Activated gamma-delta T cell treated with anti-CD3 and anti-CD28 coated beads, Interleukin-2, amount 50 U/mL, for 16 hours (primary cell): ENCODE measurements at places on chromosomes 13 and 19.
A peak's percentile ranks its signal among the peaks of the same experiment; 100 is the strongest.

DNA sequence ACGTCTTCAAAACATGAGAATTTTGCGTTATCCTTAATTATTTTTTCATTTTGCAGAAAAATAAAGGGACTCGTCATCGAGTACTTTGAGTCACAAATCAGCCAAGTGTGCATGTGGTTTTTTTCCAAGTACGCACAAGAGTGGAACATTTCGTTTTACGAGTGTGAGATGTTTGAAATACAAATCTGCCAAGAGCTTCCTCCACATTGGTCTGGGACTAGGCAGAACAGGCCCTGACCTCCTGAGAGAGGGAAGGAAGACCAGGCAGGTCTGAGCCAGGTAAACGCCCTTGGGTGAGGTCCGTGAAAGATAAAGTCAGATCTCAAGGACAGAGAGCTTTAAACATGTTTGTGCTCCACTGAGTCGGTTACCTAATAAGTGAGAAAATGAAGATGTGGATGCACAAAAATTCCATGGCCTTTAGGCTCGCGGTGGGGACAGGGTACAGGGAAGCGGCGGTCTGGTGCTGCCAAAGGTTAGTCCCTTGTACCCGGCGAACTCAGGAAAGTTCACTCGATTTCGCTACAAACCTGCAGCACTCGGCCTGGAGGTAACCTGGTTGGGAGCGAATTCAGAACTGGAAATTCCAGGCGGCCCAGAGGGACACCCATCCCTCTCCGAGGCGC lies 473 bp upstream of the ITM2B start:
- no peak for DNase-seq

- DNase-seq = no peak
Measured at GRCh38 chr19:5451494-5451893, 3.7 kb upstream of the ZNRF4 start.

GRCh38 chr19:4870025-4870700 lies 2.7 kb upstream of the PLIN3 start:
- no peak for DNase-seq

DNA sequence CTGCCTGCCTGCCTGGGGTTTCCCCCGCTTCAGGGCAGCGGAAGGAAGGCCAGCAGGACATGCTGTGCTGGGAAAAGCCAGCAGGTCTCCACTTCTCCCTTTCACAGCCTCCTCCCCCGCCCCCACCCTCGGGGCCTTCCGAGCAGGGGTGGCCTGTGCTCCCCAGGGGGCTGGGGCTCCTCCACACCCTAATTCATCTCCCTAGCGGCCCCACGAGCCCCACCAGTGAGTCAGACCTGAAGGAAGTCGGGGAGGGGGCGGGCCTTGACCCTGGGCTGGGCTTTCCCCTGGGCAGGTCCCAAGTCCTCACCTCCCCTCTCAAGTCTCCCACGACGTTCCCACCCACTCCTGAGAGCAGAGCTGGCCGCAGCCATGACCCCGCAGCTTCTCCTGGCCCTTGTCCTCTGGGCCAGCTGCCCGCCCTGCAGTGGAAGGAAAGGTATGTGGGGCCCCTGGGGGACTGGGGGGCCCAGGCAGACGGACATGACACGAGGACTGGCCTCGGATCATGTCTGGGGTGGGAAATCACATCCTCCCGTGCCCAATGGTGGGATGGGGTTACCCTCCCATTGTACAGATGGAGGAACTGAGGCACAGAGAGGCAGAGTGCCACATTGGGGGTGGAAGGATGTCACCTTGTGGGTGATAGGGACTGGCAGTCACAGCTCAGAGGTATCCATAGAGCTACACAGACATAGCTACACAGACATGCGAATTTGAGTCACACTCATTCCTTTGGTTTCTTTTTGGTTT lies at the start of gene EBI3:
Gene EBI3, plus strand, starts transcription at position 345 of the 753 bp plus-strand sequence. Its CDS starts 28 bp downstream, at position 373.
- DNase-seq = peak; percentile 30

- DNase-seq = no peak
Measured at GRCh38 chr13:30308548-30308947, 1.2 kb upstream of the KATNAL1 start.

DNA sequence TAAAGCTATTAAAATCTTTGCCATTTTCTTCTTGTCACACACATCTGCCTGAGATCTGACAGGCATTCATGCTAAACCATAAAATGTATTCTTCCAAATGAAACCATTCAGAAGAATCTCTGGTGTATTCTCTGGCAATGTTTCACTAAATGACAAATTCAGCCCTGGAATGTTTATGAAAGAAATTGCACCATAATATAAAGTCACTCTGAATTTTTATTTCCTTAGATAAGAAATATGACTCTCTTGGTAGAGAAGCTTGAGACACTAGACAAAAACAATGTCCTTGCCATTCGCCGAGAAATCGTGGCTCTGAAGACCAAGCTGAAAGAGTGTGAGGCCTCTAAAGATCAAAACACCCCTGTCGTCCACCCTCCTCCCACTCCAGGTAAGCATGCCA lies 14.3 kb downstream of the OLFM4 start:
- DNase-seq = no peak

DNA sequence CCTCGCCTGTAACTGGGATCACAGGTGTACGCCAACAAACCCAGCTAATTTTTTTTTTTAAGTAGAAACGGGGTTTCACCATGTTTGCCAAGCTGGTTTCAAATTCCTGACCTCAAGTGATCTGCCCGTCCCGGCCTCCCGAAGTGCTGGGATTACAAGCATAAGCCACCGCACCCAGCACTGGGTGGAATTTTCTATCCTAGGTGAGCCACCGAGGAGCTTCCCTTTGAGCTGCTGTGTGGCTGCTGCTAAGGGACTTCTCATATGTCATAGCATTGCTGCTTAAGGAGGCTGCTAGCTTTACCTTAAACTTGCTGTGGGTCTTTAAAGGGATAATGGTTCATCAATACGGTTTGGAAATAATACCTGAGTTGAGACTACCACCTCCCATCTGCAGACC lies 2.9 kb upstream of the AMER2 start:
- no peak for DNase-seq

DNA sequence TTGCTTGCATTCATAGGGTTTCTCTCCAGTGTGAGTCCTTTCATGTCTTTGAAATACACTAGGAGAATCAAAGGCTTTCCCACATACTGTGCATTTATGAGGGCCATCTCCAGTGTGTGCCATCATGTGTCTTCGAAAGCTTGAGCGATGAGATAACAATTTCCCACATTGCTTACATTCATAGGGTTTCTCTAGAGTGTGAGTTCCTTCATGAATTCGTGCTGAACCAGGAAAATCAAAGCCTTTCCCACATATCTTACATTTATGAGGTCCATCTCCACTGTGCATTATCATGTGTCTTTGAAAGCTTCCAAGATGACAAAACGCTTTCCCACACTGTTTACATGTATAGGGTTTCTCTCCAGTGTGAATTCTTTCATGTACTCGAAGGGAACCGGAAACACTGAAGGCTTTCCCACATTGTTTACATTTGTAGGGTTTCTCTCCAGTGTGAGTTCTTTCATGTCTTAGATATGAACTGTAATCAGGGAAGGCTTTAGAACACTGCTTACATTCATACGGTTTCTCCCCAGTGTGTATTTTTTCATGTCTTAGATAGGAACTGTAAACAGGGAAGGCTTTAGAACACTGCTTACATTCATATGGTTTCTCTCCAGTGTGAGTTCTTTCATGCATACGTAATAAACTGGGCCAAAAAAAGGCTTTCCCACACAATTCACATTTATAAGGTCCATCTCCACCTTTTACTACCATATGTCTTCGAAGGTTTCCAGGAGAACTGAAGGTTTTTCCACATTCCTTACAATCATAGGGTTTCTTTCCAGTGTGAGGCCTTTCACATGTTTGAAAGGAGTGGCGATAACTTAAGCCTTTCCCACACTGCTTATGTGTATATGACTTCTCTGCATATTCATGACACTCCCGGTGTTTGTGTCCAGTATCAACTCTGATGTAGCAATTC lies 21.4 kb downstream of the ZNF44 start:
- no peak for DNase-seq

- DNase-seq = no peak
Measured at GRCh38 chr13:73065665-73066340, 7.0 kb downstream of the KLF5 start.

- DNase-seq = no peak
Measured at GRCh38 chr13:27638521-27638920, 16.8 kb downstream of the POLR1D start.

DNA sequence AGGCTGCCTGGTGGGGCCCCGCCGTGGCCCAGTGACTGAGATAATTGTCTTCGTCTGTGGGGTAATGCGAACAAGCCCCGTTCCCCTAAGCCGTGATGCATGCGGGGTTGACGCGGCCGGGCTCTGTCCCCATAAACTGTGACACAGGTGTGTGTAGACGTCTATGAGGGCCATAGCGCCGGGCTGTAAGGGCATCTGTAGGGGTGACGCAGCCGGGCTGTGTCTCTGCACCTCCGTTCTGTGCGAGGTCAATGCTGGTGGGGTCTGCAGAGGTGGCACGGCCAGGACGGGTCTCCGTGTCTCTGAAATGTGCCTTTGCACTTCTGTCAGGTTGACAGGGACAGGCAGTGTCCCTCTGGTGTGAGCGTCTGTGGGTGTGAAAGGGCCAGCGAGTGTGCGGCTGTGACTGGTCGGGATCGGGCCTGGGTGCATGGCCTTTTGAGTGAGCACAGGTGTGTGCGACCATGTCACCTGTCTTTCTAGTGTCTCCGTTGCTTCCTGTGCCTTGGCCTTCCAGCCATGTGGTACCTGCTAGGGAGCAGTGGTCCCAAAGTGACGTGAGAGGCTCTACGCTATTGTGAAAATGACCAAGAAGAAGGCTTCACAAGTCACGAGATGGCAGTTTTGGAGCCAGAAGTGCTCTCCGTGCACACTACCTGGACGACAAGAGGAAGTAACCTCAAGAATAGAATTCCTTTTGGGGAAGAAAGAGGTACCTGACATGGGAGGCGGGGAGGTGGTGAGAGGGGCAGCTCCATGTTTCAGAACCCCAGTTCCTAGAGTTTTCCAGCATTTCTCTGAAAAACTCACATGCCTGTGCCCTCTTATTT lies 16.4 kb upstream of the ZNF331 start:
- DNase-seq = no peak

- DNase-seq = no peak
Measured at GRCh38 chr13:28533441-28534166, 38.7 kb upstream of the FLT1 start.

GRCh38 chr19:55400281-55401087 lies 7.1 kb downstream of the UBE2S start:
- DNase-seq = no peak

- DNase-seq = peak; percentile 38
Measured at GRCh38 chr13:100392709-100393630, 195.6 kb downstream of the GGACT start.

DNA sequence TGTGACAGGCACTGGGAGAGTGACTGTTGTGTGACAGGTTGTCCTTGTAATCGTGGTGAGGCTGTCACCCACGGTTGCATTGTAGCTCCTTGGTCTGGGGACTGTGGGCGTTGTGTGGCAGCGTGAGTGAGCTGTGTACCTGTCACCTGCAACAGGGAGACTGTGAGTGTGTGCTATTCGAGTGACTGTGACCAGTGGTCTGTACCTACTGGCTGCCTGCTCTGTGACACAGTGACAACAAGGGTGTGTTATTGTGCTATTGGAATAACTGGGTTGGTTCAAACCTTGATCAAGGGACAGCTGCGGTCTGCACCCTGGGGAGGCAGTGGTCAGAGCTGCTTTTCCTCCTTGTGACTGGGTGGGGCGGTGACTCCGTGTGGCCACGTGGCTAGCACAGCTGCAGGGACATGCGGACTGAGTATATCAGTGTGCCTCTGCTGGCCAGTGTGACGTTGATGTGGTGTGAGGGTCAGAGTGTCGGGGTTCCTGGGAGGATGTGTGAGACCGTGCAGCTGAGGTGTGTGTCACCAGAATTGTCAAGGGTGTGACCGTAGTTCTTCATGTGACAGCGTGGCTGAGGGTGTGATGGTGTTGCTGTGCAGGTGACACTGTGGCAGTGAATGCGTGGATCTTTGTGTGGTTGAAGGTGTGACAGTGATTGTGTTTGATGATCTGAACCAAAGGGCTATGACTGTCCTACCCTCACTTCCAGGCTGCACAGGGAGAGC lies 10.1 kb upstream of the NFIX start:
- DNase-seq = no peak

DNA sequence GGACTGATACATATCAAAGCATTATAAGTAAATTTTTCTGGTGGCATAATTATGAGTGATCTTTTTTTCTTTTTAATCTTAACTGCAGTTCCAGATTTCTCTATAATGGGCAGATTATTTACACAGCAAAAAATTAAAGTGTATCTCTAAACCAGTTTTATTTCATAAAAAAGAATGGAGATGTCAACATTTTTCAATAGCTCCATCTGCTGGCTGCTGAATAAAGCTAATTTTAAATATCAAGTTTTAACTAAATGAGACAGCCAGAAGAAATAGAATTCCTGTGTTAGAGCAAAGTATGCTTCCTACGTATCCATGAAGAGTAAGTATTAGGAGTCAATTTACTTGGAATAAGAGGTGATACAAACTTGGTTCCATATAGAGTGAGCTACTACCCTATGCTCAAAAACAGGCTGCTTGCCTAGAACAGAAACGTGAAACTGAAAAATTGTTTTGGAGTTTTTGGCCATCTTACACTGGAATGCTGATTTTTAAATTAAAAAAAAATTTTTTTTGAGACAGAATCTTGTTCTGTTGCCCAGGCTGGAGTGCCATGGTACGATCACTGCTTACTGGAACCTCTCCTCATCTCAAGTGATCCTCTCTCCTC lies 5.0 kb upstream of the PDS5B start:
- DNase-seq = no peak

- DNase-seq = peak; percentile 20
Measured at GRCh38 chr19:10353793-10354391, 14.5 kb upstream of the ICAM3 start.

DNA sequence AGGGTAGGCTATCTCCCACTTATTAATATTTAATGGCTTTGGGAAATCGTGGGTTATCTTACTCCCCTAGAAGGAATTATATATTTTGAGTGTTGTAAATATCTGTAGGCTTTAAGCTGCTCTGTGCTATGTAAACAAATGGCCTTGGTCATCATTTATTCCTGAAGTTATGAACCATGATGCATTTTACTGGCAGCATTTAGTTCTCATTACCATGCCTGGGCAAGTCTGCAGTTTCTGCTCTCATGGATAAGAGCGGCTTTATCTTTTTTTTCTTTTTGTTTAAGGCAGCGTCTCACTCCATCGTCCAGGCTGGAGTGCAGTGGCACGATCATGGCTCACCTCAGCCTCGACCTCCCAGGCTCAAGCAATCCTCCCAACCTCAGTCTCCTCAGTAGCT lies 156.1 kb downstream of the IRS2 start:
- no peak for DNase-seq

- no peak for DNase-seq
Measured at GRCh38 chr13:50014386-50014785, 858 bp upstream of the KCNRG start.

- DNase-seq = no peak
Measured at GRCh38 chr13:45103449-45103848, 16.9 kb upstream of the GTF2F2 start.

DNA sequence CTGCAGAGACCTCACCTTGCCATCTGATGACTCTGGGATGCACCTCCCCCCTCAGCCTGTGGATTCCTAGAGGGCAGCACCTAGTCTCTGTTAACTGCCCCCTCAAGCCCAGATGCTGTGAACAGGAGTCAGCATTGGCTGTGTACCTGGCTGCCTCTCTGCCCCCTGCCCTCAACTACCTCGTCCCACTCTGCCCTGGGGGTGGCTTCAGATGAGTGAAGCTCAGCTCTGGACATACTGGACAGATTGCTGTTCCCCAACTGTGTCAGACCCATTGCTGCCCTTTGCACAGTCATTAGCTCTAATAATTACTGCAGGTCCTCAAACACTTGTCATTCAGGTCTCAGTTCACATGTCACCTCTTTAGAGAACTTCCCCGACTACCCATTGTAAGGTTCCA lies 182.1 kb upstream of the TSHZ3 start:
- no peak for DNase-seq

- no peak for DNase-seq
Measured at GRCh38 chr19:30063650-30064347, 121.8 kb downstream of the URI1 start.
